ENCODE measurements at places on chromosomes 1 and 21.

DNA sequence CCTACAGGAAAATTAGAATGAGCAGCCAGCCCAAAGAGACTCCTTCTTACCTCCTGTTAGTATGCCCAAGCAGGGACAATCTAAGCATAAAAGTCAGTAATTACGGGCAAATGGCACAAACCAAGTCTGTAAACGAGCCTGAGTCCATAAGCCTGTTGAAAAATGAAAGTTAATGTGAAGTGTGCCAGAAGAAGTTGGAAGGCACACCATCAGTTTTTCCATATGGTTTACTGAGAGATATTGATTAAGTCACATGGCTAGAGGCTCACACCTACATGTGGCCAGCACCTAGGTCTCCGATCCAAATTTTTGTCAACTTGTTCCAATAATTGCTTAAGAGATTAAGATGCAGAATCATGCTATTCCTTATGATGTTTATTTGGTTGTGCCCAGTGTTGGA lies 242.4 kb upstream of the CSF3R start:
- no peak for DNase-seq

- peak; percentile 18 for DNase-seq
Observed at GRCh38 chr1:172845371-172845770, 186.5 kb downstream of the FASLG start.

DNA sequence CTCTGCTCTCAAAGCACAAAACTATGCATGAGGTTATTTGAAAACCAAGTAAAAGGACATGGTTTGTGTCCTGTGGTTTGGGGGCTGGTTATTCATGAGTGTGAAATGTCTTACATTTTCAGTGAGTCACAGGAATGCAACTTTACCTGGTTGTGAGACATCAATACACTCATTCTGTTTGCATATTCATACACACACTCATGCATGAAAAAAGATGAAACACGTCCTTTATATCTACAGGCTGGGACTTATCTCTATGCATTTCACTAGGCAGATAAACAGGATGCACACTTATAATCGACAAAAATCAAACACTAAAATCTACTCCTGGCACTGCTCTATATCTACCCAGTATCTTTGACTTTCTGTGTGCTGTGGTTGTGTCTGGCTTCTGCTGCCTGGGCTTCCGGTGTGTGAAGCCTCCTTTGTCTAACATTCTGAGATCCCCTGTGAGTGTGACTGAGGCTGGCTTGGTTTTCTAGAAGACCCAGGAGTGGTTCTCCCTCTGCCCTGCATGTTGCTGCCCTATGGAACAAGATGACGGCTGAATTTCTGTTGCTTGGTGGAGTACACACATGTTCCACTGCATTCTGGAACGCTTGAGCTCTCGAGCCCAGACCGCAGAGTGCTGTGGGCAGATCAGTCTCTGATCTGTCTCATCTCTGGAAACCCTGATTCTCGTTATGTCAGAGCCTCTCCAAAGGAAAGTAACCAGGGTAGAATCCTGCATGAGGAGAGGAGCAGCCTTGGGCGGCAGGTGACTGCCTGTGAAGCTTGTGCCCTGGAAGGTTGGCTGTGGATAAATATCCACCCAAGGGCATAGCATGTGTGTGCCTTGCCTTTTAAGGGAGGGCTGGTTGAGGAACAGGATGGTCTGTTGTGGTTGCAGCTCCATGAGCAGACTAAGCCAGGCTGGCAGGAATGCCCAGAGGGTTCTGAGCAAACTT lies 19.7 kb upstream of the FASLG start:
- peak; percentile 44 for DNase-seq

- no peak for DNase-seq
Observed at GRCh38 chr21:31874812-31875212, 2.0 kb downstream of the HUNK start.

DNA sequence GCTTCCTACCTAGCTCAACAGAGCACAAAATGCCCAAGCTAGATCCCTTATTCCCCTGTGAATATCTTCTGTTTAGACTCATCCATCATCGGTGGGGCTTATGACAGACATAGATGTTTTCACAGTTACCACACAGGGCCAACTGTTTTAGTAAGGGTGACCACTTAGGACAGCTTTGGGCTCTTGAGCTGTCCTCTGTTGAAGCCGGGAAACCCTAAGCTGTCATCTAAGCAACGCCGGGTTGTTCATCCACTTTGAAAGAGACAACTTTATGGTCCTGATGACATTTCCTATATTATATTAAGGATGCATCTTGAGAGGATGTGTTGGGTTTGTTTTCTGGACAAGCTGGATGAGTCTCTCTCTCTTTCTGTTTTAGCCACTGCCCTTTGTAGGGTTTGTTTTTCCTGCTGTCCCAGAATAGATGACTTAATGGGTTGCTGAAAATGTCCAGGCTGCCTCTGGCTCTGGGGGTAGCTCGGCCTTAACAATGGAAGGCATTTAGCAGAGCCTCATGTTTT lies 110.5 kb upstream of the UBE2U start:
- no peak for DNase-seq

DNA sequence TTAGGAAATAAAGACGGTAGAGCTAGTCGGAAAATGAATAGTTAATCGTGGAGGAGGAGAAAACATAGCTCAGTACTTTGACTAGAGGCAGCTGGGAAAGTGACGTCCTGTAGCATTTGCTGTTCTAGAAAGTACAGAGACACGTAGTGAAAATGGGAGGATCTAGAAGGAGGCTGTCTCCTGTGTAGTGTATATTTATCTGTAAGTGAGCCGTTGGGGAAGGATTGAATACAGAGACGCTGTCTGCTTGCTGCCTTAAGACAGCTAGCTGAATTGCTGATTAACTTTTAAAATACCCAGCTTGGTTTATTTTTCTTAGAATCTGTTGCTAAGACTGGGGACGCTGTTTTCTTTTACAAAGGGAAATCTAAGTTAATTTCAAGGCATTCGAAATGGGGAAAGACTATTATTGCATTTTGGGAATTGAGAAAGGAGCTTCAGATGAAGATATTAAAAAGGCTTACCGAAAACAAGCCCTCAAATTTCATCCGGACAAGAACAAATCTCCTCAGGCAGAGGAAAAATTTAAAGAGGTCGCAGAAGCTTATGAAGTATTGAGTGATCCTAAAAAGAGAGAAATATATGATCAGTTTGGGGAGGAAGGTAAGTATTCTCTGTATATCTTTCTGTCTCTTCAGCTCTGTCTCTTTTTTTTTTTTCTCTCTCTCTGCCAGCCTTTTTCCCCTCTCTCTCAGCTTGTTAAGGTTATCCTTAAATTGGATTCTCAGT lies at the start of gene DNAJB4:
TSS of gene DNAJB4 (plus strand) at position 221 of the 729 bp plus-strand sequence. CDS start at position 393, 172 bp downstream.
- no peak for DNase-seq

DNA sequence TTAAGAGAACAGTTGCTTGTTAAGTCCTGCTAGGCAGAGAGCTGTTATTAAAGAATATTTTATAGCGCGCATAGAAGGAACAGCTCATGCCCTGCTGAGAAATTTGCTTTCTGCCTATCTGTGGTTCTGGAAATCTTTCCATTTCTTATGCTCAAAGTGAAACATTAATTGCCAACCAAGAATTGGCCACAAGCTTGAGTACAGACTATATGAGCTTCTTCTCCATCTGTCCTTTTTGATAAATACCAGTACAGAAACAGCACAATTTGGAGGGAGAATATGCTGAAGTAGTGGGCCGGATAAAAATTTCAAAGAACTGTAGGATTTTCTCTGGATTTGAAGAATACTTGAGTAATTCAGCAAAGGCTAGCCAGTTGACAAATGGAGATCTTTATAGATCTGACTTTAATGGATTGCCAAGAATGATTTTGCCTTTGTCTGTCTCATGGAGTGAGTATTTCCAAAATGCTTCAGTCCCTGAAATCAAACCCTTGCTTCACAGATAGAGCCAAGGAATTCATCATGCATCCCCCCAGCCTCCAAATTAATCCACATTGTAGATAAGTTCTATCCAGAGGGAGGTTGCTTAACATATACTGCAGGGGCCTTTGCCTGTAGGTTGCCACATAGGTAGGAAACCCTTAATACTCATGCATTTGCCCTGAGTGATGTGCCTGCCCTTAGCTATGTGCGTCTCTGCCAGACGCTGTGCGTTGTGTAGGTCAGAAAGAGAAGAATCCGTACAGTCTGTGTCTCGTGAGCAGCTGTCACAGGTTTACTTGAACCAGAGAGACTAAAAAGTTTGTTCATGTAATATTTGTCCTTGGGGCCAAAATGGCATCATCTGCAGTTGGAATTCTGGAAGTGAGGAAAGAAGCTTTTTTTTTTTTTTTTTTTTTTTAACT lies 44.2 kb downstream of the SMYD2 start:
- no peak for DNase-seq

GRCh38 chr1:153646672-153647345 lies 11.7 kb upstream of the SNAPIN start:
- DNase-seq: no peak

- DNase-seq: no peak
Observed at GRCh38 chr1:226498640-226499008, 49.9 kb upstream of the STUM start.

- no peak for DNase-seq
Observed at GRCh38 chr1:157542676-157543075, 9.6 kb downstream of the FCRL5 start.

- no peak for DNase-seq
Observed at GRCh38 chr1:91502672-91503184, 2.1 kb downstream of the CDC7 start.

DNA sequence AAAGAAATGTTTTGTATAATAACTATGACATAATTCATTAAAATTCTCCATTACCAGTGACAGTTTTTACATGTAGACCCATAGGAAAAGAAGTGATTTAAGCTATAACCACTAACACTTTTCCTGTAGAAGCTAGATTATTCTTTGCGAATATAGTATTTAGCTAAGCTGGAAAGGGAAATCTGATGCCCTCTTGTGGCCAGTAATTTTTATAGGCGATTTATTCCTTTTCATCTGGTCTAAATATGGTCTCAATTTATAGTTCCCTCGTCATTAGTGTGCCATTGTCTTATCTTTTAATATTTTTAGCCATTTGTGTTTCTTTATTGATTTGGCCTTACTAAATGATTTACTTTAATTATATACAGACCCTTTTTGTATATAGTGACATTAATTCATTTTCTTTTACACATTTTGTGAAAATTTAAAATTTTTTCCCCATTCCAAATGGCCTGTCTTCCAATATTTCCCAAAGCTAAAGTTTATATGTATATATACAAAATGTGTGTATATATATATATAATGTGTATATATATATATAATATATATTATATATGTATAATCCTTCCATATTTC lies 26.7 kb downstream of the BTG3 start:
- DNase-seq: no peak

DNA sequence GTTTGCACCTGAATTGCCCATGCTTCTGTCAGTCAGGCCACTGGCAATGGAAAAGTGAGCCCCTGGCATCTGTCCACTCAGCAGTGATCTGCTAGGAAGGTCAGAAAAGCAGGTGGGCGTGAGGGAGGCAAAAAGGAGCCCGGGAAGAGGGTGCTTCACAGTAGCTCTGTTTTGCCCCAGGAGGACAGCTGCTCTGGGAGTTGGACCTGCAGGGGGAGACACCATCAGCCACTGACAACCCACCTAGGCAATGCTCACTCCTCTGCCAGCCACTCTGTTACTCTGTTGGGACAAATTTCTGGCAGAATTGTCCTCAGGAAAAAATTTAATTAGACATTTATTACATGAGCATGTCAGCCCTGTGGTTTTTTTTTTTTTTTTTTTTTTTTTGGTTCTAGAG lies 146.4 kb downstream of the LRIG2 start:
- no peak for DNase-seq

- DNase-seq: no peak
Observed at GRCh38 chr1:82517586-82517985, 716.9 kb downstream of the ADGRL2 start.

DNA sequence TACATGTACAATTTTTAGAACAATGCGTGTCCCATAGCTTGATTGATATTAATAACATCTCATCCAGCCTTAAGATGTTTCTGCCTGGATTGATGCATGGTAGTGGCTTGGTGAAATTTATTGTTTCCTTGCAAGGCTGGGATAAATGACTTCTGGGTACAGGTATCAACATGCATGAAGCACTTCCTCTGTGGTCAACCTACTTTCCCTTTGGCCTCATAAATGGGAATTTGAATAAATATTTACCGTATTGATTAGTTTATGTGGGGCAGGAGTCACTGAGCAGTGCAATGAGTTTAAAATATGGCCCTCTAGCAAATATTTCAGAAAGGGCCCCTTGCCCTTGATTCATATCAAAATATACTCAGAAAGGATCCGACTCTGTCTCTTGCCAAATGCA lies 83.9 kb upstream of the KCNE2 start:
- DNase-seq: no peak

DNA sequence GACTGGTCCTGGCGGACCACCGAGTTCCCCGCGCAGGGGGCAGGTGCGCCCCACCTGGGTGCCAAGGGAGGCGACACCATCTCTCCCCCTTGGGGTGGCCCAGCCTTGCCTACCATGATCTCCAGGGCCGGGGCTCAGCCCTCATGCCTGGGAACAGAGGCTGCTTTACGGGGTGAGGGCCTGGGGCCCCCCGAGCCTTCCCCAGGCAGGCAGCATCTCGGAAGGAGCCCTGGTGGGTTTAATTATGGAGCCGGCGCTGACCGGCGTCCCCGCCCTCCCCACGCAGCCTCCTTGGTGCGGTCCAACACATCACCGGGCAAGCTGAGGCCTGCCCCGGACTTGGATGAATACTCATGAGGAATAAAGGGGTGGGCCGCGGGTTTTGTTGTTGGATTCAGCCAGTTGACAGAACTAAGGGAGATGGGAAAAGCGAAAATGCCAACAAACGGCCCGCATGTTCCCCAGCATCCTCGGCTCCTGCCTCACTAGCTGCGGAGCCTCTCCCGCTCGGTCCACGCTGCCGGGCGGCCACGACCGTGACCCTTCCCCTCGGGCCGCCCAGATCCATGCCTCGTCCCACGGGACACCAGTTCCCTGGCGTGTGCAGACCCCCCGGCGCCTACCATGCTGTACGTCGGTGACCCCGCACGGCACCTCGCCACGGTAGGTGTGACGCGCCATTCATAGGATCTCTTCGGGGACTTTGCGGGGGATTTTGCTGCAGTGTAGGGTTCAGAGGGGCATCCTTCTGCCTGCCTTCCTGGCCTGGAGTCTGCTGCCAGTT lies 38.2 kb downstream of the TP73 start:
- DNase-seq: no peak

DNA sequence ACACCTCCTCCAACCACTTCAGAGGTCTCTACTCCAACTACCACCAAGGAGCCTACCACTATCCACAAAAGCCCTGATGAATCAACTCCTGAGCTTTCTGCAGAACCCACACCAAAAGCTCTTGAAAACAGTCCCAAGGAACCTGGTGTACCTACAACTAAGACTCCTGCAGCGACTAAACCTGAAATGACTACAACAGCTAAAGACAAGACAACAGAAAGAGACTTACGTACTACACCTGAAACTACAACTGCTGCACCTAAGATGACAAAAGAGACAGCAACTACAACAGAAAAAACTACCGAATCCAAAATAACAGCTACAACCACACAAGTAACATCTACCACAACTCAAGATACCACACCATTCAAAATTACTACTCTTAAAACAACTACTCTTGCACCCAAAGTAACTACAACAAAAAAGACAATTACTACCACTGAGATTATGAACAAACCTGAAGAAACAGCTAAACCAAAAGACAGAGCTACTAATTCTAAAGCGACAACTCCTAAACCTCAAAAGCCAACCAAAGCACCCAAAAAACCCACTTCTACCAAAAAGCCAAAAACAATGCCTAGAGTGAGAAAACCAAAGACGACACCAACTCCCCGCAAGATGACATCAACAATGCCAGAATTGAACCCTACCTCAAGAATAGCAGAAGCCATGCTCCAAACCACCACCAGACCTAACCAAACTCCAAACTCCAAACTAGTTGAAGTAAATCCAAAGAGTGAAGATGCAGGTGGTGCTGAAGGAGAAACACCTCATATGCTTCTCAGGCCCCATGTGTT lies 66.6 kb downstream of the TPR start:
- no peak for DNase-seq

GRCh38 chr21:34630536-34631143 lies 15.7 kb upstream of the RCAN1 start:
- DNase-seq: no peak
